ENCODE measurements at places on chromosomes 1 and 21.

DNA sequence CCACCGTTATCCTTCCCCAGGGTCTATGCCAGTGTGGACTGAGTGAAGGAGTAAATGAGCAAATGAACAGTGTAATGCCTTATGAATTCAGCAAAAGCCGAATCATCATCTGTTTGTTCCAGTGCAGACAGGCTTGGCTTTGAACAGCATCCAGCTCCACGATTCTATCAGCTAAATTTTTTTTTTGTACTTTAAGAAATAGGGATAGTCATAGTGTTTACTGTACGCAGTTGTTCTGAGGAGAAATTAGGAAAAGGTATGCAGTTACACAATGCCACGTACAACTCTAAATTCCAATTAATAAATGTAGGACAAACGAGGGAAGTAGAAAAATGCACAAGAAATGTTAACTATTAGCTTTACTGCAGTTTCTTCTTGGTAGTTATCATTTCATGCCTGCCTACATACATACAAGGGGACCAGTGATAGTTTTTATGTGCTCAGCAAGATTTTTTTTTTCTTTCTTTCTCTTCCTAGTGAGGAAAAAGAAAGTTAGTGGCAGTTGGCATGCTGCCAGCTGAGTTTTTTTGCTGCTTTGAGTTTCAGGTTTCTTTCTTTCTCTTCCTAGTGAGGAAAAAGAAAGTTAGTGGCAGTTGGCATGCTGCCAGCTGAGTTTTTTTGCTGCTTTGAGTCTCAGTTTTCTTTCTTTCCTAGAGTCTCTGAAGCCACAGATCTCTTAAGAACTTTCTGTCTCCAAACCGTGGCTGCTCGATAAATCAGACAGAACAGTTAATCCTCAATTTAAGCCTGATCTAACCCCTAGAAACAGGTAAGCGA, at the start of gene IFI44L:
TSS of gene IFI44L (plus strand) at position 646 of the 777 bp plus-strand sequence. CDS start 7,468 bp downstream, outside the sequence.
- peak; percentile 46 for DNase-seq

DNA sequence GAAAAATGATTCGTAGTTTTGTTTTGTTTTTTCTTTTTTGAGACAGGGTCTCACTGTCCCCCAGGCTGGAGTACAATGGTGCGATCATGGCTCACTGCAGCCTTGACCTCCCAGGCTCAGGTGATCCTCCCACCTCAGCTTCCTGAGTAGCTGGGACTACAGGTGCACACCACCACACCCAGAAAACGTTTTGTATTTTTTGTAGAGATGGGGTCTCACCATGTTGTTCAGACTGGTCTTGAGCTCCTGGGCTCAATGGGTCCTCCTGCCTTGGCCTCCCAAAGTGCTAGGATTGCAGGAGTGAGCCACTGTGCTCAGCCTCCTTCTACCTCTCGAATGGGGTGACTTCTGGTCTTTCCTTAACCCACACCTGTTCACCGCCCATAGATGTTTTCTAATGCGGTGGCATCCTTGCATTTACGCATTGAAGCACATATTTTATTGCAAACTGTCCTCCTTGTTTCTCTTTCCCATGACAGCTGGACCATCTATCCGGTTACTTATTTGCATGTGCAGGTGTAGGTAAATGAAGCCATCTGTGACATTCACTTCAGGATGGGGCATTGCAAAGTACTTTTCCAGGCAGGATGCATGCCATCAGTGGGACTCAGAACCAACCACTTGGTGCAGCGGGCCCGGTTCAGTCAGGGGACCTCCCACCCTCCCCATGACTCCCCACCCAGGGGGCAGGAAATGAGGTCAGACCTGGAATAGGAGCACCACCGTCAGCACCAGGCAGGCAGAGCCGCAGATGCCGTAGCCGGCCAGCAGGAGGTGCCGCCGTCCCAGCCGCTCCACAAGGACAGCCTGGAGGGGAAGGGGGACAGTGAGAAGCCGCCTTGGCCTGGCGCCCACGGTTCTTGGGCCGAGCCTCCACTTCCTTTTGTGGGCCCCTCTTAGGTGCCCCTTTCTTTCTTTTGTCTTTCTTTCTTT, 16.5 kb downstream of the SLC2A7 start:
- DNase-seq: peak; percentile 30

- no peak for DNase-seq
Measured at GRCh38 chr1:220521778-220522177, 6.2 kb upstream of the MARK1 start.

DNA sequence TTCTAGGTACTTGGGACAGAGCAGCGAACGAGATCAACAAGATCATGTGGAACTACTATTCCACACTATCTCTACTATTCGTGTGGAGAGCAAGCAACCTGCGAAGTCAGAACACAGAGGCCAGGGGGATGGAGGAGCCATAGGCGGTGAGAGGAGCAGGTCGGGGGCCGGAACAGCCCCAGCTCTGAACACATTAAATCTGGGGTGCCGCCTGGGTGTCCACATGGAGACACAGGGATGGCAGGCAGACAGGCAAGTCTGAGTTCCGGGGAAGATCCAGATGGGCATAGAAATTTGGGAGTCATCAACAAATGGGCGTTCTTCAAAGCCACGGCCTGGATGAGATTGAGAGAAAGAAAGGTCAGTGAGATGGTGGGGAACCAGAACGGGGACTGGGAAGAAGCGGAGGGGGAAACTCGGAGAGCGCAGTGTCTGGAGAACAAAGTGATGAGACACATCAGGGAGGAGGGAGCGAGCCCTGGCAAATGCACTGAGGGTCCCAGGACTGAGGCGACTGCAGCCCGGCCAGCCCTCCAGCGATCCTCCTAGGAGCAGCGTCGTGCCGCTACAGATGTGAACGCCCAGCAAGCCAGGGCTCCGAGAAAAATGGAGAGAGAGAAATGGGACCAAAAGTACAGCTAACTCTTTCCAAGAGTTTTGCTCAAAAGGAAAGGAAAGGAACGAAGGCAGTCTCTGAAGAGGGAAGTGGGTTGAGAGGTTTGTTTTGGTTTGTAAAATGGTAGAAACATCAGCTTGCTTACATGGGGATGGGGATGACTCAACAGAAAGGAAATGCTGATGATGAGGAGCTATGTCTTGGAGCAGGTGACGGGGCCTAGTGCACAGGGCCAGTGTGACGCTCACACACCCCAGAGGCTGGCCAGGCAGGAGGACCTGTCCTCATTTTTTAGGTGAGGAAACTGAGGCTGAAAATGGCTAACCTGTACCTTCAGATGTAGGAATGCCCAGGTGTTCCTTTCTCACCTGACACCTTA, 84.5 kb downstream of the GLIS1 start:
- DNase-seq: peak; percentile 71

GRCh38 chr1:91381844-91382243, 22.8 kb downstream of the HFM1 start:
- no peak for DNase-seq

DNA sequence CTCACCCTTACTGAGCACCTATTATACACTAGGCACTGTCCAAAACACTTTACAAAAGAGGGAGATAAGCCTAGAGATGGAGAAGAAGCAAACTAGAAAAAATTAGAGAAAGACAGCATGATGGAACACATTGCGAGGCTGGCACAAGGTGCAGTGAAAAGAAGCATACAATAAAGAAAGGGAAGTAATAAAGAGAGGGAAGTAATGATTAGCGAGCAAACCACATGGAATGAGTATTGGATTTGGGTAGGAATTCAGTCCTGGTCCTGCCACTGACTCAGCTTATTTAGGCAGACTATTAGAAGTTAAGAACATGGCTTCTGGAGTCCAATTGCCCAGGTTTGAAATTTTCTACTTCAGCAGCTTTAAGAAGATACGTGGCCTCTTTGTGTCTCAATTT, 32.6 kb upstream of the FNBP1L start:
- no peak for DNase-seq

DNA sequence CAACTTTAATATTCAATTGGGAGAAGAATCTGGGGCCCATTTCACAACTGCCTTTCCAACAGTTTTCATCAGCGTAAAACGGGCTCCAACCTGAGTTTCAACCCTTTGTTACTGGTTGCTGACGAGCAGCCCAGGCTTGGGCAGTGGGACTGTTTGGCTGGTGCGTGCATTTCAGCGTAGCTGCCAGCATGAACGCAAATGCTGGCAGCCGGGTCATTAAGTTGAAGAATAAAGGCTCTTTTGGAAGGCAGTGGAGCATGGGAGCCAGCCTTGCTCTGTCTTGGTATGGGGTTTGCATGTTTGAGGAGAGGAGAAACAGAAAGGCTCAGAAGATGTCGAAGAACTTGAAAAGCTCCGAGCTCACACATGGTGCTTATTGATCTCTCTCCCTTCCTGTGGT, 40.7 kb downstream of the WDR3 start:
- DNase-seq: no peak

- no peak for DNase-seq
Measured at GRCh38 chr1:5525597-5526384, 466.4 kb downstream of the NPHP4 start.

- peak; percentile 26 for DNase-seq
Measured at GRCh38 chr1:99173282-99173681, 91.0 kb upstream of the PLPPR4 start.

DNA sequence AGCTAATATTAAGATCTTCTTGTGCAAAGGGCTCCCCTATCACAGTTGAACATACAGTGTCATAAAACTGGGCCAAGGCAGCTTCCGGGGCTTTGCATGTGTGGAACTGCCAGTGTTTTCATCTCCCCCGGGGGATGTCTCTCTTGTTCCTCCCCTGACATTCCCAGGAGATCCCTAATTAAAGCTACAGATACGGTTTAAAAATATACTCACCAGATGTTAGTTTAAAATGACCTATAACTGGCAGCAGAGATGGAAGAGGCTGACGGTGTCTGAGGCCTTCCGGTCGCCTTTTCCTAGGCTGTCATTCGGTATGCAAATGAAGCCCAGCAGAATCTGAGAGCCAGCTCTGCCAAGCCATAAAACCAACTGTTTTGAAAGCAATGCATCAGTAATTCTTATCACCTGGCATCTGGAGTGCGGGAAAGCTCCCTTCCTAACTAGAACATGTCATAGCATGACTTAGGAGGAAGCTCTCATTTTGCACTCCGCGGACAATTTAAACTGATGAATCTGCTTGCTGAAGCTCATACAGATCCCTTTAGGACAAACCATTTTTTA, 436.5 kb upstream of the VAMP3 start:
- peak; percentile 52 for DNase-seq

- DNase-seq: no peak
Measured at GRCh38 chr1:32928285-32928684, 27.1 kb upstream of the TMEM54 start.

DNA sequence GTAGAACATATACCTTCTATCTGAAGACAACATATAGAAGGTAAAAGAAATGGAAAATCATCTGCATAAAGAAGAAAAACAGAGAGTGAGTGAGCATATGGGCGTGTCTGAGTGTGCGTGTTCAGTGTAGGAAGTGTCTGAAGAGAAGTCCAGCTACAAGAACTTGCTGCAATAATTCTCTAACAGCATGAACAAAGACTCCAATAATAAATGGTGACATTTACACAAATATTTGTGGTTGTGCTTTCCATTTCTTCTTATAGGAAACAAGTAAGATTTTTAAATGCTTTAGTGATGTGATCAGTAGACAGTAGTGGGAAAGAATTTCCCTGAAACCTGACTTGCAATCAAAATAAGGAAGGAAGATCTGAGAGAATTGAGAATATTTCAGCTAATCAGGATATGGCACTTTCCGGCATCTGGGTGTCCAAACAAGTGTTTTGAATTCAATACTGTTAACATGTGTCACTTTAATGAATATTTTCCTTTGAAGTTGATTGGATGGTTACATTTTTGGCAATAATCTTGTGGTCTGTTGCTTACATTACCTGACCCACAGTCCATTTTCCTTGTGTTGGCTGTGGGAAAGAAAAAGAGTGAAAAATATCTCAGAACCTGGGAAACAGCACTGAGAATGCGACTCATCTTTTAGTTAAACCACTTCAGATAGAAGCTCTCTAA, 154.0 kb downstream of the TGFB2 start:
- peak; percentile 97 for DNase-seq

- DNase-seq: no peak
Measured at GRCh38 chr21:15893902-15894301, 164.1 kb downstream of the USP25 start.

GRCh38 chr21:33954395-33954794, 38.8 kb upstream of the ATP5PO start:
- no peak for DNase-seq

- DNase-seq: peak; percentile 19
Measured at GRCh38 chr1:55318116-55318817, 103.1 kb upstream of the USP24 start.

DNA sequence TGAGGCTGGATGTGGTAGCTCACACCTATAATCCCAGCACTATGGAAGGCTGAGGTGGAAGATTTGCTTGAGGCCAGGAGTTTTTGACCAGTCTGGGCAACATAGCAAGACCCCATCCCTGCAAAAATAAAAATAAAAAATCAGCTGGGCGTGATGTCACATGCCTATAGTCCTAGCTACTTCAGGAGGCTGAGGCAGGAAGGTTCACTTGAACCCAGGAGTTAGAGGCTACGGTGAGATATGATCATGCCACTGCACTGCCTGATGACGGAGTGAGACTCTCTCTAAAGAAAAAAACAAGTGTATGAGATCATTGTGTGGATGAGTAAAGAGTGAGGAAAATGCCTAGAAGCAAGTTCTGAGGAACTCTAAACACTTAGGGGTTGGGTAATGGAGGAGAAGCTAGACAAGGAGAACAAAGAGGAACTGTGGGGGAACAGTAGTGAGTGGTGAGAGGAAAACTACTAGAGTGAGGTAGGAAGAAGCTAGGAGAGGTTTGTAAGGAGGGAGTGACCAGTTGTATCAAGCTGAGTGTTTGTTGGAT, 17.0 kb downstream of the CLIC4 start:
- no peak for DNase-seq

GRCh38 chr1:115408533-115408932, 70.5 kb upstream of the NGF start:
- DNase-seq: no peak
